ENCODE measurements at places on chromosomes 7 and 10.

- DNase-seq = no peak
These were observed 55.2 kb downstream of the CTBP2 start for GRCh38 chr10:125105155-125105554.

DNA sequence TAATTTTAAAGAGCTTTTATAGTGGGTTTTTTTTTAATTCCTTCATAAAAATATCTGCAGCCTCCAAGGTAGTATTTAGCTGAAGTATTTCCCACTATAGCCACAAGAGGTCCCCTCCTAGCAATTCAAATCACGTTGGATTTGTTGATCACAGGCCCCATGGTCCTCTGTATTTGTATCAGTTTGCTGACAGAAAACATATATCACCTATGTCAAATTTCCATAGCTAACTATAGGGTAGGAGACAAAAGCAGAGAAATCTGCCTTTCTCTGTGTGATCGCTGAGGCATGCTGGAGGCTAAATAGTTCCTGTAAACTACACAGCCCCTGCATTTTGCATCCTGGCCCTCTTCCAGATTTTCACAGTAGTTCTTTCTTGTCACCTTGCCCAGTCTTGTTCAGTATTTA is 1.7 kb upstream of the CTNNA3 start:
- DNase-seq = no peak

DNA sequence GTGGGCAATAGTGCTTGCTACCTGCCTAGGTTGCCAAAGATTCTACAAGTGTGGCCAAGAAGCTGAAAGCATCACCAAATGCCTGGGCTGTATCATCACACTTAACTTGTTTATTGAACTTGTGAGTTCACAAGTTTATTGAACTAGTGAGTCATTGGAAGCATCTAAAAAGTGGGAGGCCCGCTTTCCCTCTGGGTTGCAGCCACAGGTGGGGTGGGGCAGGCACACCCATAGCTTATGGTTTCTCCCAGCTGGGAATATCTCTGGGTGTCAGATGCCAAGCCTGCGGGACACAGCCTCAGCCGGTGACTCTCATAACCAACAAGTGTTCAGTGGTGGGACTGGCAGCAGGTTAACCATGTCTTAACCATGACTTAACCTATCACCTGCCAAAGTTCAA is 145.9 kb upstream of the FAM13C start:
- DNase-seq = no peak

GRCh38 chr10:90589825-90590224 is 268.0 kb downstream of the HTR7 start:
- DNase-seq = no peak

DNA sequence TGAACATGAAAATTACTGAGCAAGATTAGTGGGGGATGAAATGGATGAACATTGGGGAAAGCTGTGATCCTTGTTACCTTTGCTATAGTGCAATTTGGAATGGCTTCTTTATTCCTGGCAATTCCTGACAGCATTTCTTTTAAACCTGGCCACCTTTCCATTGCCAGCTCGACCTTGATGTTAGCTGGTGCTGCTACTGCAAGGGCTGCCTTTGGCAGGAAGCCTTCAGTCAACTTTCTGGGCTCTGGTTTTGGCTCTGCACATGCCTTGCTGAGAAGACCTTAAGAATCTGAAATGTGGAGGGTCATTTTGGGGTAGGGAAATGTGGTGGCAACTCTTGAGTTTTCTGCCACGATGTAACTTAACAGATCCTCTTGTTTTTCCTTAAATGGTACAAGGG is 64.7 kb downstream of the KAT6B start:
- no peak for DNase-seq

DNA sequence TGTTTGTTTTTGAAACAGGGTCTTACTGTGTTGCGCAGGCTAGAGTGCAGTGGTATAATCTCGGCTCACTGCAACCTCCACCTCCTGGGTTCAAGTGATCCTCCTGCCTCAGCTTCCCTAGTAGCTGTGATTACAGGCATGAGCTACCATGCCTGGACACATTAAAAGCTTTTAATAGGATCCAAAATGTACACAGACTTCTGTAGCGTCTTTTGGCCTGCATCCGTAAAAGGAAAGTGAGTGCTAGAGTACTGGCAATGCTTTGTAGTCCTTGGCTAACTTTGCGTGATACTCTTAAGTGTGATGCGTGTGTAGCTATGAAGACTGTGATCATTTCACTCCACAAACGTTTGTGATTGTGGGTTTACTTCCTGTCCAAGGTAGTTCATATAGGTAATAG is 13.3 kb downstream of the ZRANB1 start:
- no peak for DNase-seq

DNA sequence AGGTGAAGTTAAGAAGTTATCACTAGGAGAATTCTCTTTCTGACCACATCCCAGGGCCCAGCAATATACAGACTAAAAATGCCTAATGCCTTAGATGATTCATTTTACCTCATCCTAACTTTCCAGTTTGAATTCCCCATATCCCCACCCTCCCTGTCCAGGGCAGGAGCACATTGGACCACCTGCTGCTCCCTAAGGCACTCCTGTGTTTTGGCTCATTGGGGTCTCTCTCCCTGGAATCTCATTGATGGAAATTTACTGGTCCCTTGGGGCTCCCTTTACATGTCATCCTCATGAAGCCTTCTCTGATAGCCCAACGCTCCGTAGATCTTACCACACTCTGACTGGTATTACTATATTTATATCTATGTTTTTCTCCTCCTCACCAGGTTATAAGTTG is 2.7 kb downstream of the IL2RA start:
- DNase-seq = no peak

DNA sequence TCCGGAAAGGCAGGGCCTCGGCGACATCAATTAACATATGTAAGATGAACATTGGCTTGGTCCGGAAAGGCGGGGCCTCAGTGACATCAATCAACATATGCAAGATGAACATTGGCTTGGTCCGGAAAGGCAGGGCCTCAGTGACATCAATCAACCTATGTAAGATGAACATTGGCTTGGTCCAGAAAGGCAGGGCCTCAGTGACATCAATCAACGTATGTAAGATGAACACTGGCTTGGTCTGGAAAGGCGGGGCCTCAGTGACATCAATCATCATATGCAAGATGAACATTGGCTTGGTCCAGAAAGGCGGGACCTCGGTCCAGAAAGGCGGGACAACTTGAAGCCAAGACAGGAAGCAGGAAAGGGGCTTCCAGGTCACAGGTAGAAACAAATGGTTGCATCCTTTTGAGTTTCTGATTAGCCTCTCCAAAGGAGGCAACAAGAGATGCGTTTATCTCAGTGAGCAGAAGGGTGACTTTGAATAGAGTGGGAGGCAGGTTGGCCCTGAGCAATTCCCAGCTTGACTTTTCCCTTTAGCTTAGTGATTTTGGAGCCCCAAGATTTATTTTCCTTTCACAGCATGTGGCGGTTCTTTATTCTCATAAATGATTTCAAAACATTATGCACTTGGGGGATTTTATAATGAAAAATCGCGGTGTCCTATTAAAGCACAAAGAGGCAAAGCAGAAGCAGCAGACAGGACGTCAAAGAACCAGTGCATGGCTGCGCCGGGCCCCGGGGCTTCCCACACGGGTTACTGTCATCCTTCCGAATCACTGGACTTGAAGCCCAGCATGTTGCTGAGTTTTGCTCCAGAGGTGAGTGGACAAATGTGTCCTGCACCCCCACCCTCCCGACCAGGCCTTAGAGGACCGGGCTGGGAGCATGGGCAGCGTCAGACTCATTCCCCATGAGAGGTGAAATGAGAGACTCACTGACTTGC is 43.1 kb upstream of the EN2 start:
- DNase-seq = no peak

DNA sequence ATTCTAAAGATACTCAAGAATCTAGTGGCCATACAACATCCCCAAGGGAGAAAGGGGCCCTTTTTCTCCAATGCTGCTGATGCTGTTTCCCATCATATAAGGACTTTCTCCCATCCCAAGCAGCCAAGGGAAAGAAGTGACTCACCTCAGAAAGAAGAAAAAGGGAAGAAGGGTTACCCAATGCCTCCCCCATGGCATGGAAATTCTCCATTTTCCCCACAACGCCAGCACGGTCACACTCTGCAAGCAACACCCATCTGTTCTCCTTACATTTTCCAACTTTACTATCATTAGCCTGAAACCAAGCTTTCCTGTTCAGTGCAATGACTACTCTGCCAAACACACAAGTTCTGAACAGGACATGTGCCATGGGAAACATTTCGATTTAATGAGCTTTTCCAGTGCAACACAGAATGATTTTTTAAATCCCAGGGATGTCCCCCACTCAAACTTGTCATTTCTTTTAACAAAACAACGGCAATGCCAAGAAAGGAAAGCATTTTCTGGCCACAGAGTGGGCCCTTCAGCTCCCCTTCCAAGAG is 67.9 kb downstream of the PTPRN2 start:
- DNase-seq = no peak

- DNase-seq = no peak
These were observed 30.4 kb downstream of the DDC start for GRCh38 chr7:50534690-50535290.

DNA sequence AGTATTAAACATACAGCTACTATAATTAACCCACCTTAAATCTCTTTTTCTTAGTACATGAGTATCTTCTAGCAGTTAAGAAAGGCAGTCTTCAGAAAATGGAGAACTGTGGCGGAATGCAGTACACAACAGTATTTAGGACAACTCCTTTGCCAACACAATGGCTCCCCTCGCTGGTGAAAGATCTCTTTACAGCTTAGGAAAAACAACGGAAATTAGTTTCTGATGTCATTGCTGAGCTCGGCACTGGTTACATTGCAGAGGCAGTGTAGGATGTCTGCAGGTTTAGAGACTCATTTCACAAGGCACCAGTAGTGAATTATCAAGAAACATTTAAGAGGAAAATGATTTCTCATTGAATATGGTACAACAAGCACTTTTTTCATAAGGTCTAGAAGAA is 43.4 kb downstream of the GLRX3 start:
- no peak for DNase-seq

DNA sequence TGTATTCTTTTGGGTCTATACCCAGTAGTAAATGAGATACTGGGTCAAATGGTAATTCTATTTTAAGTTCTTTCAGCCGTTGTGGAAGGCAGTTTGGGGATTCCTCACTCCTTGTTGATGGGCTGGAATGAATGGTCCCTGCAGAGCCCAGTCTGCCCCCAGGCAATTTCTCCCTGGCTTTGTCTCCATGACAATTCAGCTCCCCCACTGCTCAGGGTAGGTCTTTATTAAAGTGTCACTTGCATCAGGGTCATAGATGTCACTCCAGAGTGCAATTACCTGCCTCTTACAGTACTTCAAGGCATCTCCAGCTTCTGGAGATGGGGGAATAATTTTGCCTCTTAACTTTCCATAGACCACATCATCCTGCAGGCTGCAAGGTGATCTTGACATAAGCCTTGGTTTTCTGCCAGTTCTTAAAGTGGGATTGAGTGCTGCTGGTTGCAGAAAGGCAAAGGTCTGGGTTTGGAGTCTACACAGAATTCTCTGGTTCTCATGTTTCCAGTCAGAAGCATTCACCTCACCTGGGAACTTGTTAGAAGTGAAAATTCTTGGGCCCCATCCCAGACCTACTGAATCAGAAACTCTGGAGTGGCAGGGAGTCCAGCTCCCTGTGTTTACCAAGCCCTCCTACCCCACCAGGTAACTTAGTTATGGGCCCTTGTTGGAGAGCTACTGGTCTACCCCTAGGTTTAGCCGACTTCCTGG is 442.4 kb downstream of the GALNT17 start:
- no peak for DNase-seq

GRCh38 chr10:26335574-26336093 is 102.5 kb upstream of the APBB1IP start:
- DNase-seq = no peak

DNA sequence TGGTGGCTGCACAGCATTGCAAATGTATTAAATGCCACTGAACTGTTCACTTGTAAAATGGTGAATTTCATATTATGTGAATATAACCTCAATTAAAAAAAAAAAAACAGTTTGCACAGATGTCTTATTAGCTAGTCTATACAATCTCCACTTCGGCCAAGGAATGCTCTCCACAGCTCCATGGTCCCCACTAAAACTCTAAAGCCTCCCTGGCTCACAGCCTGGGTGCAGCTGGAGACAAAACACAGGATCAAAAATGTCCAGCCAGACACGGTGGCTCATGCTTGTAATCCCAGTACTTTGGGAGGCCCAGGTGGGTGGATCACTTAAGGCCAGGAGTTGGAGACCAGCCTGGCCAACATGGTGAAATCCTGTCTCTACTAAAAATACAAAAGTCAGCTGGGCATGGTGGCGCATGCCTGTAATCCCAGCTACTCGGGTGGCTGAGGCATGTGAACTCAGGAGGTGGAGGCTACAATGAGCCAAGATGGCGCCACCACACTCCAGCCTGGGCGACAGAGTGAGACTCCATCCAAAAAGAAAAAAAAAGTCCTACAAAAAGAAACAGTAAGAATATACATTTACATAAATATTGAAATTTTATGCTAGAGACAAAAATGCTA is 66.0 kb downstream of the SRPK2 start:
- no peak for DNase-seq

GRCh38 chr10:75657351-75657750 is 225.9 kb downstream of the LRMDA start:
- DNase-seq = no peak

GRCh38 chr10:63646491-63646890 is 125.3 kb downstream of the REEP3 start:
- no peak for DNase-seq

DNA sequence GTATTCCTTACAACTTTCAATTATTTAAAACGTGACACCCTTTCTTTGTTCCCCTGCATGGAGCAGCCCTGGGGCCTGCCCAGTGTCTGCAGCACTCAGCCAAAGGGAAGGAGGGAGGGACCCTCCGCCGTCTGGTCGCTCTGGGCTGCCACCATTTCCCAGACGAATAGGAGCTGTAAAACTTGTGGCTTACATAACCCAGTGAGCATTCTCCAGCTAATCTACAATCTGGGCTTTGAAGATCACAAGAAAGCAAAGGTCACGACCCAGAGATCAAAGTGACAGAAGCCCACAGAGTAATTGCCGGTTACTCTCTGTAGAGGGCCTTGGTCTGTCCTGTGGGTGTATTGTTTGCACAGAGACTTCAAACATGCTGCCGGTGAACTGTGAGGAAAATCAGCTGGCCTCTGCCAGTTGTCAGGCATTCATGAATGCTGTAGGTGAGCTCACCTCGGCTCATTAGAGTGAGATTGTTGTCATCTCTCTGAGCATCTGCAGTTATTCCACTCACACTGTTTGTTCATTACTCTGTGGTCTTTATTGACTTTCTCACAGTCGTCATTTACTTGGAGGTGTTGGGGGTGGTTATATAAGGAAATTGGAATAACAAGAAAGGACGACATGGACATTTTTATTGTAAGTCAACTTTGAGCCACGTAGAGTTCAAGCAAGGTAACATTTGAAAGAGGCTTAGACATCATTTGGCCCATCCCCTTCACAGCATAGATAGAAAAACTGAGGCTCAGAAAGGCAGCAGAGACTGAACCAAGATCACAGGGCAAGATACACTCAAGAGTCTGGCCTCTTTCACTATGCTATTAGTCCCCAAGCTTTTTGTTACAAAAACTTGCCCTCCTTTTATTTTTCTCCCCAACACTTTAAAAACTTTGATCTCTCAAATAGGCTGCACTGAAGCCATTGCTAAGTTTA is 619.8 kb downstream of the LRMDA start:
- no peak for DNase-seq

All from omental fat pad (tissue), 4 donors.